ENCODE measurements at places on chromosomes 6 and 20.

DNA sequence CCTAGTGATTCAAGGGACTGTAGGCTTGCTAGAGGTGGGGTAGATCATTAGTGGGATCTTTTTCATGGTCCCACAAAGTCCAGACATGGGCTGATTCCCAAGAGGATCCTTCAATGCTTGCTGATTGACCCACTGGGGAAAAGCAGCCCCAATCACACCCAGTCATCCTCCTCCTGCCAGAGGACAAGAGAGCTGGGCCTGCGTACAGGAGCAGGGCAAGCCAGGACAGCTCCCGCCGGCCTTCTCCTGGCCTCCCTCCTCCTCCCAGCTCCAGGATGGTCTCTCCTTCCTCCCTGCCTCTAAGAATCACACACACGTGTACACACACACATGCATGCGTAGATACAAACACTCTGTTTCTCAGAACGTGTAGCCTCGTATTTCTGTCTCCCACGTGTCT, 27.0 kb downstream of the KCNK15 start:
- DNase-seq = no peak

- peak; percentile 24 for DNase-seq
Observed at GRCh38 chr6:109073344-109074132, 21.1 kb downstream of the SESN1 start.

- DNase-seq = no peak
Observed at GRCh38 chr6:144675231-144675861, 390.2 kb downstream of the UTRN start.

DNA sequence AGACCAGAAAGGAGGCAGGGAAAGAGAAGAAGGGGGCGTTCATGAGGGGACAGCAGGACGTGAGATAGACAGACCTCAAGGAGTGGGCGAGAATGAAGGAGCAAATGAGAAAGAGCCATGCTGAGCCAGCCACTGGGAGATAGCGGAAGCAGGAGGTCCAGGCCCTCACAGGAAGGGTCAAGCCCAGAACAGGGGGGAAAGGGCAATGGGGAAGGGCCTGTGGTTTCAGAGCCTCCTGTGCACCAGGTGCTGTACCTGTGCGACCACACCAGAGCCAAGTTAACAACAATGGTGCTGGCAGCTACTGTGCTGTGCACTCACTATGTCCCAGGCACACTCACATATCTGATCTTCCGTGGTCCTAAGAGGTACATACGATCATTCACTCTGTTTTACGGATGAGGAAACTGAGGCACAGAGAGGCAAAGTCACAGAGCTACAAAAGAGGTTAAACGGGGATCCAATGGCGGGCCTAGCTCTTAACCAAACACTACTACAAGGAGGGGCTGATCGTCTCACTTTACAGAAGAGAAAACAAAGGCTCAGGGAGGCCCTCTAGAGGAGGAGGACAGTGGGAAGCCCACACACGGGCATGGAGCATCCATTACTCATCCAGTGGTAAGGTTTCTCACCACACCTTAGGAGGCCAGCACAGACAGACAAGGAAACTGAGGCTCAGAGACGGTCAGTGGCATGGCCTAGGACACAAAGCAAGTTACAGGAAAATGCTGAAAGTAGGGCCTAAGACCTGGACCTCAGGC, 129.1 kb downstream of the PREX1 start:
- no peak for DNase-seq

DNA sequence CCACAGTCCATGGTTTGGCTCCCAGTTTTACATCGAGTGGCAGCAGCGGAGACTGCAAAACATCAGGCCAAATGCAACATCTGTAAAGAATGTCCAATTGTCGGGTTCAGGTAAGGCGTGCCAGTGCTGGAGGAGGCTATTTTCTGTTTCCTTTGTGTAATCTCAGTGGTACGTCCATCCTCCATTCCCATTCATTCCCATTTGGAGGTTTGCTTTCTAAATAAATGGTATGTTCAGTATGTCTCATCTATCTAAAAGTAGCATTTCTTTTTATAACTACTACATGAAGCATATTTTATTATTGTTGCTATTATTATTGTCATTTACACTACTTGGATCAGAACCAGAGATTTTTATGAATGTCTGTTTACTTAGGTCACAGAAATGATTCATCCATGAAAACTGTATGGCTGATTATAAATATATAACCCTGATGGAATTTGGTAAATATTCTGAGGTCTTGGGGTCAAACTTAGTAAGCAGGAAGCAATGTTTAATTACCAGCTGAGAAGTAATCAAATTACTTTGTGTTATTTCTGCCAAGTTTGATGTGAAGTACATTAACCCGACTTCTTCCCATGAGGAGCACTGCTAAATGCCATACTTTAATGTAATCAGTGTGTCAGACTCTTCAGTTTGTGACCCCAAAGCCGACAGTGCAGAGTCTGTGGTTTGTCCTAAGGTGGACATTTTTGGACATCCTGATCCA, 512.9 kb downstream of the UTRN start:
- DNase-seq = no peak

DNA sequence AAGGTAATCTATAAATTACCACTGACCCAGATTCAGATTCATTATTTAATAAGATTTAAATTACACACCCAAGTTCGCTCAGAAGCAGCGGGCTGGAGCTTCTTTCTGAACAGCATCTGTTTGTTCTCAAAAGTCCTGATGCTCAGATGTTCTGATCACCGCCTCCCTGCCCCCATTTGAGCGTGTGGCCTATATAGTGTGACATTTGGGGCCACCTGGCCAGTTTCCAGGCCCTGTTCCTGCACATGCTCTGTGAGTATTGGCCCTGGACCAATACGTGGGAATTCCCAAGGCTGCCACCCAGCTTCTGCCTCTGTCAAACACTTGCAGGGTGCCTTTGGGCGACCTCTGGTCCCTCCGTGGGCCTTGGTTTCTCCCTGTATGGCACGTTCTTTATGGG, 228.8 kb downstream of the TFAP2C start:
- no peak for DNase-seq

GRCh38 chr20:2889209-2889608, 15.9 kb downstream of the PTPRA start:
- DNase-seq = no peak
